ENCODE measurements at places on chromosomes 13 and 19. TPM values are rescaled to one million over a fixed set of nuclear protein-coding genes. Genes with fewer than 3 reads are reported as not detected.

- no peak for DNase-seq
These were observed 654 bp downstream of the STAP2 start for GRCh38 chr19:4337906-4338440.

DNA sequence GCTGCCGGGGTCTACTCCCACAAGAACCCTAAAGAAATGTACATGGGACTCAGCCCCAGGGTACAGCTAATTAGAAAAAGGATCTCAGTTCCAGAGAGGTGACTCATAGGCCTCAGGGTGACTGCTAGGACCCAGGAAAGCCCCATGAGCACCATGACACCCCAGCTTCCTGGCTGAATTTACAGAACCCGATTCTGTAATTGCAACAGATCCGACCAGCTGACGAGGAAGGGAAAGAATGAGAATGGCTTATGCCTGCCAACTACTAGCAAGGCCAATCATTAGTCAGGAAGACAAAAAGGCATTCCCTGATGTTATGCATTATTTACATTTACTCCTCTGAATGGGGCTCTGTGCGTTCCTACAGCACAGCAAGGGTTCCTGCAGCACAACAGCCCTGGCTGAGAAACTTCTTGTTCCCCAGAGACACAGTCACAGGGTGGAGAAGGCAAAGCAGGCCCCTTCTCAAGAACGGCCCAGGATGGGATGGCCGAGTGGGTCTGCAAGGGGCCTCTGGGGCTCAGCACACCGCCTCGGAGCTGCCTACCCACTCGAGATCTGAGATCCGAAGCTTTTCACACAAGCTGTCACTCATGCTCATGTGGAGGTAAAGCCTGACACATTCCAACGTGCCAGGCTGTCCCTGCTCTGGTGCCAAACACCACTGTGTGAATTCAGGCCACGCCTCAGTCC, 27.2 kb downstream of the PBX4 start:
- peak; percentile 85 for DNase-seq

SCN1B gene
- 1.6 TPM for total RNA-seq

DNA sequence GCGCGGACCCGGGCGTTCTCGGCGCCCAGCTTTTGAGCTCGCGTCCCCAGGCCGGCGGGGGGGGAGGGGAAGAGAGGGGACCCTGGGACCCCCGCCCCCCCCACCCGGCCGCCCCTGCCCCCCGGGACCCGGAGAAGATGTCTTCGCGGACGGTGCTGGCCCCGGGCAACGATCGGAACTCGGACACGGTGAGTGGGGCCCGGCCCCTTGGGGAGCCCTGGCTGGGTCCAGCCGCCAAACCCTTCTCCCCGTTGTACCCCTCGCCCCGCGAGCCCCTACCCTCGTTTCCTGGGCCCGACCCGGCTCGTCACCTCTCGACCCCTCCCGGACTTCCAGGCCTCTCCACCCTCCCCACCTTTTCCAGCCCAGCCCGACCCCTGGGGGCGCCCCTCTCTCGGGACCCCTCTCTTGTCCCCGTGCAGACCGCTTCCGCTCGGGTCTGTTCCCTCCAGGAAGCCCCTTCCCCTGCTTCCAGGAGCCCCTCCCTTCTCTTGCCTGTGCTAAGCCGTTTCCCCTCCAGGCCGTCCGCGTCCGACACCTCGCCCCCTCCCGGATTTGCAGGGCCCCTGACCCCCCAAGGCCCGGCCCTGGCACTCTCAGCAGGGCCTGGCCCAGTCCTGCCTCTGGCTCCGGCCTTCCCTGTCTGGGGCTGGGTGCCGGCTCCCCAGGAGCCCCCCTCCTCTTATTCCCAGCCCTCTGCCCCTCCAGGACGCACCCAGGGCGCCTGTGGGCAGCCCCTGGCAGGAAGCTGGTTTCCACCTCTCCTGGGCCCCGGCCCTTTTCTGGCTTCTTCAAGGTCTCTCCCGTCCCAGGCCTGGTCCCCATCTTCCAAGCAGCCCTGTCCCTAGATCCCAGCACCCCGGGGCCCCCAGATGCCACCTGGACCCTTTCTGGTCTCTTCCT, 632 bp downstream of the MARK4 start:
- DNase-seq: peak; percentile 36

GRCh38 chr19:23203841-23204344, 46.3 kb downstream of the ZNF724 start:
- peak; percentile 4 for DNase-seq

S1PR2 gene
- 9.0 TPM for total RNA-seq

GRCh38 chr13:23466144-23467002, 32.9 kb upstream of the SACS start:
- peak; percentile 78 for DNase-seq

DNA sequence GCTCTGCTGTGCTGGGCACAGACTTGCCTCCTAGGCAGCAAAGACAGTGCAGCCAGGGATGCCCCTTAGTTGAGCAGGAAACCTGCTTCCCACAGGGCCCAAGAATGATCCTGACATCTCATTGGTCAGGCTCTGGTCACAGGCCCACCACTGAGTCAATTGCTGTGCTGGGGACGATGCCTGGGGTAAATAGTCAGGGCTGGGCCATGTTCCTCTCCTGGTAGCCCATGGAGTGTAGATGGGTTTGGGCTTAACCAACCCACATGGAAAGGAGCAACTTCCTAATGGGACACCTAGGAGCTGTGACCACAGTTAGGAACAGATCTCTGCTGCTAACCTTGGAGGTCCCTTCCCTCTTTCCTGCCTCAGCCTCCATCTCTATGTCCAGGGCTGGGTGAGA, 212.5 kb upstream of the ZNF536 start:
- no peak for DNase-seq

ZNF93 gene
- total RNA-seq: 21.7 TPM

DNA sequence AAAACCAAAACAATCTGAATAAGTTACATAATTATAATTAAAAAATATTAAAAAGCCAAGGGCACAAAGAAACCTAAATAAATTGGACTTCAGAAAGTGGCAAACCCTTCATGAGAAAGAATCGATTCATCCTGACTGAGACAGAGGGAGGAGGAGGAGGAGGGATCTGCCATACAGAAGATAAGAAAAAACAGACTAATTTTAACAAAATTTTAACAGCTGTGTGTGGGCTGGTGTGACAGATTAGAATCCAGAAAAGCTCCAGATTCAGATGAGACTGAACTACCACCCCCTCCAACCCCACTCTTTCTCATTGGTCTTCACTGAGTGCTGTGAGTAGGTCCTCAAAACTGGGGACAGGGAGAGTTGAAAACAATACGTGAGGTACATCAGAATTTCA, 111.5 kb upstream of the HTR2A start:
- no peak for DNase-seq

DNA sequence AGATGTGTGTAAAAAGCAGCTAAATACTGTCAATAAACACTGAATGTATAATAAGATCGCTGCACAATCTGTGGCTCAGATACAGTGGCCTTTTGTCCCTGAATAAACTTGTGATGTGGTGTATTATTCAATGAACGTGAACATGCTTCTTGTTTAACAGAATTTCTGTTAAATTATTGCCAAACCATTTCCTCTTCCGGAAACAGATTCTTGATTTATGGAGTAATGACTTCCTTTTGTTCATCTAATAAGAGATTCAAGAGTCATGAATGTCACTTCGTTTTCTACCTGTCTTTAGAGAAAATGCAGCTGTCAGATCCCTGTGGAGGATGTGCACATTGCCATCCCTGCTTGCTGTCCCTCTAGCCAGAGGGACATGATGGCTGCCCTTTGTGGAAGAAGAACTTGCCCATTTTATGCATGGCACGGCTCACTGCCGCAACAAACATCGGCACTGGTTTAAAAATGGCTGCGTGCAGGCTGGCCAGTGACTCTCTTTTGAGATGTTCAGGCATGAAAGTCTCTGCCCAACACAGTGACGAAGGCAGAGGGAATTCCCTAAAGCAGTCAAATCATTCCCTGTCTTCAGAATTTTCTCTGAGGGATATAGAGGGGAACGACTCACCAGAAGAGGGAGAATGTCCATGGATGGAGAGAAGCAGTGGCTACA, 3.1 kb upstream of the TNFSF13B start:
- DNase-seq: no peak

- DNase-seq: no peak
These were observed 141.9 kb downstream of the SUCLA2 start for GRCh38 chr13:47859165-47859564.

SERP2 gene
- 0.98 TPM for total RNA-seq

- no peak for DNase-seq
These were observed 6.2 kb downstream of the C2CD4C start for GRCh38 chr19:402786-403185.

ZNF799 gene
- total RNA-seq: 4.3 TPM

FCAR gene
- total RNA-seq: not detected

THSD8 gene
- 48.2 TPM for total RNA-seq

- no peak for DNase-seq
These were observed 10.2 kb upstream of the SIGLEC6 start for GRCh38 chr19:51541458-51542357.

B3GNT3 gene
- 0.75 TPM for total RNA-seq

DNA sequence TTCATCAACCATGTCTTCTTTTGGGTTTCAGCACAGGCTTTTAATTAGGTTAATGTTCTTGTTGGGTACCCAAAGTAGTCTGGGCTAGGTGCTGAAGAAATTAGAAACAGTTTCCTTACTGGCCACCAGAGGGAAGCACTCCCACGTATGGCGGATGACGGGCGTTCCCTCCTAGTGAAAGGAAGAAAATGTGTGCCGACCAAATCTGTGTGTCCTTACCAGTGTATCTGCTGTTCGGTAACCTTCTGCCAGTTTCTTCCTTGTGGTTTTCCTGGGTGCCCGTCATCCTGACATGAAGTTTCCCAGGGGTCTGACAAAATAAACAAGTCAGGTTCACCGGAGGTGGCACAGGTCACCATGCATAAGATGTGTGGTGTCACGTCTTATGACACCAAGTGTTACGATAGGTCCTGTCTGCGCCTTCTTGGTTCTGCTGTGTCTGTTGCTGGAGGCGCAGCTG, 6.0 kb upstream of the WDR88 start:
- DNase-seq: peak; percentile 76

- peak; percentile 37 for DNase-seq
These were observed 230.2 kb downstream of the TDRD3 start for GRCh38 chr13:60627071-60627686.

DNA sequence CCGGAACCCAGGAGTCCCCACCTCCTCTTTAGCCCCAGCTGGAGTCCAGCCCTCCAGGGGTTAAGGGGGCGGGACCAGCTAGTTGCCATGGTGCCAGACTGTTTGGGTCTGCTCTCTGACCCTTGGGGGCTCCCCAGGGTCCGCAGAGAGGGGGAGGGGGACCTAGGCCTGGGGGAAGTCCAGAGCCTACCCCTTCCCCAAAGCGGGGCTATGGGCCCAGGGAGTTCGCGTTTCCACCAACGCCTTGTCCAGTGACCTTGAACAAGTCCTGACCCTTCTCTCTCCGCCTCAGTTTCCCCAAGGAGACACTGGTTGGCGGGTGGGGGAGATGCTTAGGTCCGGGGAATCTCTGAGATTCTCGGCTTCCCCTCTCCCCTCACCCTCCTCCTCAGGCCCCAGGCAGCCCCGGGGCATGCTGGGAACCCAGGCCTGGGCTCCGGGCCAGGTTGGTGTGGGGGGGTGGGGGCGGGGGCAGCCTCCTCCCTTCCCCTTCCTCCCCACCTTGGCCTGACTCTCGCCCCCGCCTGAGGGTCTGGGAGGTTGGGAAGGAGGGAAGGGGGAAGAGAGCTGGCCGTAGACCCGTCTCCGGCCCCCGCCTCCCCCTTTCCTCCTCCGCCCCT, 2.6 kb upstream of the SPACA6 start:
- peak; percentile 86 for DNase-seq

DNA sequence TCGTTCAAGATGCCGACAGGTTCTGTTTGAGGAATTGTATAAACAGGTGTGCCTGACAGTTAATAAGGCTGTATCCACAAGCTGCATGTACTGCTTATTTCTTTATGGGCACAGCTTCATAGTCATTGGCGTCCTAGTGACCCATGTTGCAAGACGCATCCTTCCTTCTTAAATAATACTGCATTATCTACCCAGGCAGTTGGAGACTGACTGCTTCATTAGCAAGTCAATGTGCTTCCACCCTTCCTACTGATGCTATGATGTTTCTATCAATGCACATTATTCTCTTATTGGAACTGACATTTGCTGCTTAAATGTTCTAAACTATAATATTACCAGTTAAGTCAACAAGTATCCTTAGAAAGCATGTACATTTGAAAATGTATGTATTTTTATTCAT, 950.0 kb upstream of the MIR17HG start:
- DNase-seq: no peak

EHD2 gene
- 2.5 TPM for total RNA-seq

DNA sequence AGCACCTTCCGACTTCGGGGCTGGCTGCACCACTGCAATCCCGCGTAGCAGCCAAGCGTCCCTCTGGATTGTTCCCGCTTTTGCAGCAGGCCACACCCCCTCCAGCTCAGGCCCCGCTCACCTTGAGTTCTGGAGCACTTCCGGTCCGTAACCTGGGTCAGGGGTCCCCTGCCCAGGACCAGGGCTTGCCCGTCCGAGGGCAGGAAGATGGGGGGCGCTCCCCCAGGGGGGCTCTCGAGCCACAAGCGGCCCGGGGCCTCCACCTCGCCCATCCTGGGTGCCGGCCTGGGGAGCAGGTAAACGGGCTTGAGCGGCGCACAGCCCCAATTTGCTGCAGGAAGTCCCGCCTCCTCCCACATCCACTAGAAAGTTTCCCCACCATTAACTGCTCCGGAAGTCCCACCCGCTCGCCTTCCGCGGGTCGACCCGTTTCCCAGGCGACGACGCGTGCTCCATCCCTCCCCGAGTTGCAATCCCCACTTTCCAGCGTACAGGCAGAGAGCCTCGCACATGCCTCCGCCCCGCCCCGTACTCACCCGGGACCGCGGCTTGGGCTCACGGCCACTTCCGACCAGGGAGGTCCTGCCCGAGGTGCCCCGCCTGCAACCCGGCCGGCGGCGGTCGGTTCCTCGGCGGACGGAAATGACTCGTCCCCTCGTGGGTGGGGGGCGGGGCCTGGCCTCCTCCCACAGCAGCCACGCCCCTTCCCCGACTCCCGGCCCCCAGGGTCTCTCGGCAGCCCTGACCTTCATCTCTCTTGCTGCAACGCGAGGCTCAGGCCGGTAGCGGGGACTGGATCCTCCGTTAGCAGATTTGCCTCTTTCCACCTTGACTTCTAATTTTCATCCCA, at the start of gene PNKP:
Gene PNKP, minus strand, starts transcription at position 644 of the 850 bp plus-strand sequence. Its CDS starts 372 bp downstream, at position 272.
- peak; percentile 94 for DNase-seq

DNA sequence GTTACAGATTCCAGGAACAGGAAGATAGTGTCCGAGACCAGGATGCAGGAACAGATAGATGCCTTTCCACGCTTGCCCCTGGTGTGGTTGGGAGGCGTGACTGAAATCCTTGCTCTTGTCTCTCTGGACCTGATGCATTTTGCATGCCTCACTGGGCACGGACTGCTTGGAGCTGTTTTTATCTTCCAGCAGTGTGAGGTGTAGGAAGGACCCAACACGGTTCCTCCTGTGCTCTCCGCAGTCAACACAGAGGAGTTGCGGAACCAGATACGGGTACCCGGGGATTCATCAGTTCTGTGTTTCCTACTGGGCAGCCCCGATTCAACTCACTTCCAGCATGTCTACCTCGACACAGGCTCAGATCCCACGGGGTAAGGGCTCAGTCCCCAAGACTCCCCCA, 6.5 kb downstream of the DOT1L start:
- DNase-seq: no peak

- DNase-seq: no peak
These were observed 188.4 kb downstream of the ITGBL1 start for GRCh38 chr13:101640788-101641400.

GRCh38 chr19:3336351-3336679, 30.1 kb upstream of the NFIC start:
- no peak for DNase-seq

- DNase-seq: no peak
These were observed 62.0 kb downstream of the ZNF100 start for GRCh38 chr19:21705393-21705792.

All from activated CD4-positive, alpha-beta T cell treated with anti-CD3 and anti-CD28 coated beads for 36 hours (primary cell).